Activated CD8-positive, alpha-beta memory T cell treated with anti-CD3 and anti-CD28 coated beads, Interleukin-2, amount 10 ng/mL, durations not matched to agents 7 days and 5 days (primary cell): ENCODE measurements at places on chromosomes 16 and 17. TPM values are rescaled to one million over a fixed set of nuclear protein-coding genes. Genes with fewer than 3 reads are reported as not detected.

CTRB1 gene
- not detected for total RNA-seq

TBC1D3C gene
- not detected for total RNA-seq

TMEM88 gene
- total RNA-seq: 1.2 TPM

CCL13 gene
- not detected for total RNA-seq

CES5A gene
- not detected for total RNA-seq

ABCA9 gene
- total RNA-seq: not detected

FBXO39 gene
- 0.42 TPM for total RNA-seq

RDM1 gene
- 18.5 TPM for total RNA-seq

GAS7 gene
- 0.53 TPM for total RNA-seq

CDC6 gene
- total RNA-seq: 109 TPM

TNP2 gene
- total RNA-seq: not detected

KLHL10 gene
- not detected for total RNA-seq

NPIPB6 gene
- total RNA-seq: 4.6 TPM

OTOP2 gene
- not detected for total RNA-seq

KRT25 gene
- total RNA-seq: not detected

STX1B gene
- 3.6 TPM for total RNA-seq

TBC1D26 gene
- not detected for total RNA-seq

RAD51D gene
- total RNA-seq: 43.0 TPM

KRTAP4-5 gene
- not detected for total RNA-seq

RNF157 gene
- total RNA-seq: 73.0 TPM

ATP6V0C gene
- total RNA-seq: 121 TPM

MEOX1 gene
- 1.3 TPM for total RNA-seq

CA4 gene
- not detected for total RNA-seq

HIGD1B gene
- not detected for total RNA-seq

KRTAP2-1 gene
- total RNA-seq: not detected

TMC8 gene
- 251 TPM for total RNA-seq

NOS2 gene
- not detected for total RNA-seq

PLXDC1 gene
- 9.0 TPM for total RNA-seq

HBQ1 gene
- total RNA-seq: not detected

ATP2A1 gene
- 1.5 TPM for total RNA-seq

HOXB2 gene
- total RNA-seq: 17.5 TPM

TNS4 gene
- 5.8 TPM for total RNA-seq

ATP2C2 gene
- not detected for total RNA-seq

CD300LF gene
- total RNA-seq: not detected

ITGAD gene
- 0.09 TPM for total RNA-seq

PLCD3 gene
- 2.6 TPM for total RNA-seq

SLC13A2 gene
- not detected for total RNA-seq
